ENCODE measurements at places on chromosomes 1 and 21.

DNA sequence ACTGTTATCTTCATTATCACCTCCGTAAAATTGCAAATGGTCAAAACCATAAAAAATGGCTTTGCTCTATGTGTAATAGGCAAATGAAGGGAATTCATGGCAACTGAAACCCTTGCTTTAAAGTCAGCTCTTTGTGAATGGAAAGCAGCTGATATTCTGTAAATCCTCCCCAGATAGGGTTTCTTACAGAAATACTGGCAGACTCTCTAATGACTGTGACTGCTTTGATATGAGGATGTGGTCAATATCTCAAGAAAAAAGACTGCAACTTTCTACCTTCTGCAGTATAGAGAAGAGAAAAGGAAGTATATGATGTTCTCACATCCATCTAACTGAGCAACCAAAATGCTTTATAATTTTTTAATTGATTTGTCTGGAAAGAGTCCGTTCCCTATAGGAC is 193.1 kb downstream of the ST6GALNAC3 start:
- DNase-seq = no peak

GRCh38 chr1:232555494-232556210 is 74.3 kb downstream of the SIPA1L2 start:
- no peak for DNase-seq

DNA sequence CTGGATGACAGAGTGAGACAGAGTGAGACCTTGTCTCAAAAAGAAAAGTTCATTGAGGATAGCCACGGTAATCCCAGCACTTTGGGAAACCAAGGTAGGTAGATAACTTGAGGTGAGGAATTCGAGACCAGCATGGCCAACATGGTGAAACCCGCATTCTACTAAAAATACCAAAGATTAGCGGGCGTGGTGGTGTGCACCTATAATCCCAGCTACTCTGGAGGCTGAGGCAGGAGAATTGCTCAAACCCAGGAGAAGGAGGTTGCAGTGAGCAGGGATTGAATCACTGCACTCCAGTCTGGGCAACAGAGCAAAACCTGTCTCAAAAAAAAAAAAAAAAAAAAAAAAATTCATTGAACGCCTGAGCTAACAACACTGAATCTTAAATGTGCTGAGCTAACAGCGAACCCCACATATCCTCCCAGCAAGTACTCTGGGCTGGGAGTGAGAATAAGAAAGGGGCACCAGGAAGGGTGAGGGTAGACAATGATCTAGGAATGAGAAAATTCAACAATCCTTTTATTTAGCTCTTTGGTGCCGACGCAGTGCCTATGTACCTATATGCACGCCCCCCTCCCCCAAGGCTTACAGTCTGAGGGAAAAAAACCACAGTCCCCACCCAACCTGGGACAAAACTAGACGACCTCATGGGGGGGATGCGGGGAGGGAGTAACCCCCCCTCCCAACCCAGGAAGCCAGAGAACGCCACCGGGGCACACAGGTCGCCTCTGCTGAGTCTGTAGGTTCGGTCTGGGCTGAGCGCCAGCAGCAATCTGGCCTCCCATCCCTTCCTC is 1.4 kb upstream of the CACNA1S start:
- no peak for DNase-seq

DNA sequence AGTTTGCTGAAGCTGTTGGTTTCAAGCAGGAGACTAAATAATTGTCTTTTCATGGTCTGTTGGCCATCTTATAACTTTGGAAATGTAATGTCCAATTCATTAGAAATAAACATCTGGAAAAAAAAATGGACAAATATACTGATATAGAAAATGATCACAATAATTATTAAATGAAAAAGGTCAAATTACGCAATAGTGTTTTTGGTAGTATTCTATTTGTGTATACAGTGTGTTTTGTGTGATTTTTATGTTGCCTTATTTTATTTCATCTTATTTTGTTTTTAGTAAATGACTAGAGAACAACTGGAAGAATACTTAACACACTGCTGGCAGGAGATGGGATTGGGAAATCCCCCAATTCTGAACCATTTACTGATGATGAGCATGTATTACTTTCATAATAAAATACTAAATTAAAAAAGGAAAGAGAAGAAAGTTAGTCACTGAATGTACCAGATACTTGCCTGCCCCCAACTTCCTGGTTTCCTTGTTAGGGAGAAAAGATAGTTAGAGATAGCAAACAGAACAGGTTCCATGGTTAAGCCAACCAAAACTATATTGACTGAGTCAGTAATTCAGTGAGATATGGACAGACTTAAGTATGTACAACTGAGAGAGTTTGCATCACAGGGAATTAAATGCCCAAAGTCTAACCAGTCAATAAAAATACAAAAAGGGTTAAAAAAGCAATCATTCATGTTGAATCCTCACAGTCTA is 24.0 kb upstream of the SAMD13 start:
- DNase-seq = no peak

DNA sequence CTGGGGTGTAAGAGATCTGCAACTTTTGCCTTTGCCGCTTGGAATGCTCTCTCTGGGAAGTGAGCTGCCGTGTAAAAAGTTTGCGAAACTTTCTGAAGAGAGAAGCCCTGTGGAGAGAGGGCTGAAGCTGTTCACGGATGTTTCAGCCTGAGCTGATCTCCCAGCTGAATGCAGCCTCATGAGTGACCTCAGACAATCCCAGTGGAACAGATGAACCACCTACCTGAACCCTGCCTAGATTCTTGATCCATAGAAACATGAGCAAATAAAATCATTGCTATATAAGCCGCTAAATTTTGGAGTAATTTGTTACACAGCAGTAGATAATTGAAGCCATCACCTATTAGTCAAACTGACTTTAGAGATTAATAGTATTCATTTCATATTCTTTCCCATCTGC is 4.4 kb upstream of the ALG6 start:
- DNase-seq = no peak

DNA sequence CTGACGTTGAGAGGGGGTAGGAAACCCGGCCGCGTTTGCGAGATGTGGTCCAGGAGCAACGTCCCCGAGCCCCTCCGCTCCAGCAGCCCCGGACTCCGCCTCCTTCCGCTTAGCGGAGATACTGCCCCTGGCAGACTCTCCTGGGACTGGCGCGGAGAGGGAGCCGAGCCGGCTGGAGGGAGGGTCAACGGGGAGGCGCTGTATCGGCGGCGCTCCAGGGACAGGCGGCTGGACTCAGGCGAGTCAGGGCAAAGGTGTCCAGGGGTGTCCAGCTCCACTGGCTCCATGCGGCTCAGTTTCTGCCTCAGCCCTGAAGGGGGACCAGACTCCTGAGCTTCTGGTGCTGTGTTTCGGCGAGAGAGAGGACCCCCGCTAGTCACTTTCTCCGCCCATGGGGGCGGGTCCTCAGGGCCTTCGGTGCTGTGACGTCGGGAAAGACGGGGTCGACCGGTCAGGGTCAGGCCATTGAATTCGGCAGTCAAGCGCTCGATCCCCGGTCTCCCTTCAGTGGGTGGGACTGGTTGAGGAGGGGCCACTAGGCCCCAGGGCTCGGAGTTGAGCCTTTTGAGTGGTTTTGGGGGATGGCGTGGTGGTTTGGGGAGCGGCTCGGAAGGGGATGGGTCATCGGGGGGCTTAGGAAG is 2.8 kb upstream of the LIX1L start:
- no peak for DNase-seq

- DNase-seq = no peak
Measured at GRCh38 chr1:94180650-94181049, 56.7 kb downstream of the ARHGAP29 start.

GRCh38 chr1:203281851-203282661 is 23.3 kb upstream of the BTG2 start:
- no peak for DNase-seq

GRCh38 chr1:116131866-116132605 is 20.8 kb downstream of the MAB21L3 start:
- no peak for DNase-seq

GRCh38 chr1:198606020-198606438 is 32.8 kb upstream of the PTPRC start:
- DNase-seq = no peak

- DNase-seq = no peak
Measured at GRCh38 chr1:10649517-10650201, 146.8 kb downstream of the CASZ1 start.

DNA sequence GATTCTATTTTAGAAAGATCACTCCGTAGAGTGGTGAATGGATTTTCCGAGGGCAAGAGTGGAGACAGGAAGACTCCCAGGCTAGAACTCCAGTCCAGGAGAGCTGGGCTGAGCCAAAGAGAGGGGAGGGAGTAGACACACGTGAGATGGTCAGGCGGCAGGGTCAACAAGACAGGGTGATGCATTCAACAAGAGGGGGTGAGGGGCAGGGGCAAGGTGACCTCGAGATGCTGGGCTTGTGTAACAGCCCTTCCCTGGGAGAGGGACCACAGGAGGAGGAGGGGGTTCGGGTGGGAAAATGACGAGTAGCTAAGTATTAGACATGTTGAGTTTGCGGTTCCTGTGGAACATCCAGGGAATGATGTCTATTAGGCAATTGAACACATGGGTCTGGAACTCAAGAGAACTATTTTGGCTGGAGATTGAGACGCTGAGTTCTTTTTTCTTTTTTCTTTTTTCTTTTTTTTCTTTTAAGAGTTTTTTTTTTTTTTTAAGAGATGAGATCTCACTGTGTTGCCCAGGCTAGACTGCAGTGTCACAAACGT is 13.3 kb downstream of the RSPO1 start:
- DNase-seq = no peak

GRCh38 chr1:214540324-214540723 is 11.1 kb downstream of the PTPN14 start:
- DNase-seq = no peak

DNA sequence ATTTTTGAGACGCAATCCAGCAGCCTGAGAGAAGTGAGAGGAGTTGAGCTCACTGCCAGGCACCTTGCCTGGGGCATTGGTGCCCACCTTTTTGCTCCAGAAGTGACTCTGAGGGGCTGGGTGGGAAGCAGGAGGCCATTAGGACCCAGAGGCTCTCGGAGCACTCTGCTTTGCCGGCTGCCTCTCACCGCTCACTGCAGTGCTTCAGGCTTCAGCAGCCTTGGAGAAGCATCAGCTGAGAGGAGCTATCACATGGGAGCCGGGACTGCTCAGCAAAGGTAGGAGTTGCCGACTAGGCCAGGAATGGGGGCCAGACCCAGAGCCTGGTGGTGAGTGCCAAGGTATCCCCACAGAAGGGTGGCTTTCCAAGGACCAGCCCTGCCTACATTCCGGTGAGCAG is at the start of gene GPR61:
GPR61 (plus strand) TSS at position 197 of the 400 bp plus-strand sequence. CDS start 3,151 bp downstream, outside the sequence.
- DNase-seq = no peak

- DNase-seq = no peak
Measured at GRCh38 chr21:34284666-34285065, 79.1 kb upstream of the KCNE2 start.

DNA sequence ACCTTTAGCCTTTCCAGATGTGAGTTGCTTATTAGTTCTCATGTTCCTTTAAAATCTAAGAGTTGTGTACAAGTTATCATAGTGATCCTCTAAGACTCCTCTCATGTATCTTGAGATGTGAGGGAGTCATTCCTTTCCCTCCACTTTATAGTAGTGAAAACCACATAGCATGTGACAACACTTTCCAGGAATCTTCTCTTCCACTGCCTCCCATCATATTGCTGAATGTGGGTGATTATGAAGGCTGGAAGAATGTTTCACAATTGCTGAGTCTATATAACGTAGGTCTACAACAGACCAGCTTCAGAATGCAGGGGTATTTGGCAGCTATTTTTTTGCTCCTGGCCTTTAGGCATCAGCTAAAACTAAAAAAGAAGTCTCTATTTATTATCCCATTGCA is 44.7 kb upstream of the LRRC7 start:
- DNase-seq = no peak

DNA sequence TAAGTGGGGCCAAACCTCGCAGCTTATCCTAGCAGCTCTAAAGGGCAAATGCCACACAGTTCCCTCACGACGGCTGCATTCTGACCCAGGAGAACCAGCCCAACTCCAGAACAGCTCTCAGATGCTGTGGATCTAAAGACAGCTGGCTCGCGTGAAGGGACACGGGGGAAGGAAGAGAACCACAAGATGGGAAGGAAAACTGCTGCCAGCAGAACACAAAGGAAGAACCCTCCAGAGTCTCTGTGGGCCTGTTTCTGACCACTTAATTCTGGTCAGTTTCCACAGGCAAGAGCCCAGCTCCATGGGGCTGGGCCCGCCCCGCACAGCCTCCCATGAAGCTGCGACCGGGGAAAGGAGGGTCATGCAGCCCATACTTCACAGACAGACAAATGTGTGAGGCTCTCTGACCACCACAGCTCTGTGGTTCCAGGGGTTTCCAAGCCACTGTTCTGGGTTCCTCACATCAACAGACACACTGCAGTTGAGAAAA is 61.1 kb downstream of the SLC45A1 start:
- no peak for DNase-seq

- no peak for DNase-seq
Measured at GRCh38 chr1:74579425-74579824, 67.0 kb upstream of the LRRC53 start.

DNA sequence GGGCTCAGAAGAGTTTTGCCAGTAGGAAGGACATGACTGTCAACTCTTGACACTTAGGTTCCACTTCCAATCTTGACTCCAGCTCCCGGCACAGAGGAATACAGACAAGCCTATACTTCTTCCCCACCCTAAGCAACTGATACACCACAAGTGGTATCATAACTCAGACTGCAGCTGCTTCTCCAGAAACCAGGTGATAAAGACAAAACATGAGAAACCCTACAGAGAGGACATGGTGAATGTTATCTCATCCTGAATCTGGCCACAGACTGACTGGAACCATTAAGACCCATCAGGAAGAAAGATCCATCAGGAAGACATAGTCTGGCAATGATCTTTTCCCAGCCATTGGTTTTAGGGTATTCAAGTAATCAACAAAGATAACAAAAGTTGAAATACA is 13.8 kb downstream of the PAXBP1 start:
- no peak for DNase-seq

DNA sequence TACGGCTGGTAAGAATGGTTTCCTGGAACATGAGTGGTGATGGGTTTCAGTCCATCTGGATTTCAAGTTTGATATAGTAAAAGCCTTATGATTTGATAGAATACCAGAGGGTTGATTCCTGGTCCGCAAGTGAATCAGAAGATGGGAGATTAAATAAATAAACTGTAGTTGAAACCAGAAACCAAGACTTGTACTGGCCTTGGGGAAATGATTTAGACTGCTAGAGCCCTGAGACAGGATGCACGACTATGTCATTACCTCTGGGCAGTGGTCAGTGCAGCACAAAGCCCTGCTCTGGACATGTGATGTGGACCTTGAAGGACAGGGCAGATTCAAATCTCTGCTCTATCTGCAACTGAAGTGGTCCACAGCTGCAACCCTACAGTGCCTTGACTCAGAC is 15.6 kb upstream of the FMOD start:
- DNase-seq = no peak

- DNase-seq = no peak
Measured at GRCh38 chr1:219184337-219184736, 10.7 kb downstream of the LYPLAL1 start.

- DNase-seq = no peak
Measured at GRCh38 chr1:107459204-107459904, 318.5 kb downstream of the NTNG1 start.

DNA sequence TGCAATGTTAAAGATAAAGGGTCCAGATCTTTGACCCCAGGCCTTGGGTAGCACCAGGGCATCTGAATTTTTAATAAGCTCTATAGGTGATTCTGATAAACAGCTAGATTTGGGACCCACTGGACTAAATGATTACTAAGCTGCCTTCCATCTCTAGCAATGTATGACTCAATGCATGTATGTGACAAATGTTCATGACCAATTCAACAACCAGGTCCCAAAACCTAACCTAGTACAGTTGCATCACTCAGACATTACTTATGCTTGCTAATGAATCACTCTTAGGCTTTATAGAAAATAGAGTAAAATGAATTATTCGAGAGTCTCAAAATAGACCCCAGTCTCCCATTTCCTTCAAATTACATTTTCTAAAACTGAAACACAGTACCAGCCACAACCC is 35.5 kb downstream of the RCAN1 start:
- no peak for DNase-seq

Measured in activated CD4-positive, alpha-beta T cell treated with anti-CD3 and anti-CD28 coated beads for 1 hour (primary cell).